RPMI7951 (cell line): ENCODE measurements at places on chromosomes 3 and 15.

DNA sequence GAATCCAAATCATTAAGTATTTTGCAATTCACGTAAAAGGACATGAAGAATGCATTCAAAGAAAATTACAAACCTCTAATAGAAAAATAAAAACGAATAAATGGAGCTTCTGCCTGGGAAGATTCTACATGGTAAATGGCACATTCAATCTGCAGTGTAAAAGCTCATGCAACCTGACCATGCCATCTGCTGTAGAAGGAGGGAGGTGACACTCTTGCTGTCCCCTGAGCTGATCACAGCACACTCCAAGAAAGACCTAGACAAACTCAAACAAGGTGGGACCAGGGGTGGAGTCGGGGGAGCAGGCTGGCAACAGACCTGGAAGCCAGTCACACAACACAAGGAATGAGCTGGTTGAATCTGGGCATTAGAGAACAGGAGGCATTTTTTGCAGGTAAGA, 101.8 kb downstream of the BDH1 start:
- peak; percentile 60 for DNase-seq

DNA sequence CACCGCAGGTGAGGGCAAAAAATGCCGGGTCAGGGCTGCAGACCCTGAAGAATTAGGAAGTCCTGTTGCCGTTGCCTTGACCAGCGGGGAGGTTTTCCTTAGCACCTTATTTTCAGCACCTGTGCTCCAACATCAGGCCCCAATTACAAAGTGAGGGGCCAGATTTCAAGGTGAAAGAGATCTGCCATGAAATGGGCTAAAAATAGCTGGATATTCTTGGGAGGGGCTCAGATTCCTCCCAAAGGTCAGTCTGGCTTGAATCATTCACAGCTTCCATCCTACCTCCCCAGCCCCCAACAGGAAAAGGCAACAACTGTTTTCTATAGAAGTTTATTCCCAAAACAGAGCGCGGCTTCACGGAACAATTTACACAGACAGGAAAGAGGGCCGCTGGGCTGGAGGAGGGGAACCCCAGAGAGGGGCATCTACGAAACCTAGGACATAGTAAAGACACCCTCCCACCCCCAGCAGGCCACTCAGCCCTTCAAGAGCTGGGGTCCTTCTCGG, 941 bp upstream of the SLC26A6 start:
- peak; percentile 17 for DNase-seq

GRCh38 chr15:49439678-49440395, 16.8 kb downstream of the FGF7 start:
- no peak for DNase-seq

- no peak for DNase-seq
These were observed 268.2 kb downstream of the CTNNB1 start for GRCh38 chr3:41467481-41467880.

GRCh38 chr15:29032229-29032625, 146.5 kb downstream of the APBA2 start:
- DNase-seq = no peak

DNA sequence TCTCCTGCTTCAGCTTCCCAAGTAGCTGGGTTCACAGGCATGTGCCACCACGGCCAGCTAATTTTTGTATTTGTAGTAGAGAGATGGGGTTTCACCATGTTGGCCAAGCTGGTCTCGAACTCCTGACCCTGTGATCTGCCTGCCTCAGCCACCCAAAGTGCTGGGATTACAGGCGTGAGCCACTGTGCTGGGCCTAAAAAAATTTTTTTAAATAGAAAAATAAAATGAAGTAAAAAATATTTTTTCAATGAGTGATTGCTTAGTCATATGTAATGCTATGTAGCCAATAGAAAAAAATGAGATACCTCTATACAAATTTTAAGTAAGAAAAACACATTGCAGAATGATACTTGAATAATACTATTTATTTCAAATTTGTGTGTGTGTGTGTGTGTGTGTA, 27.9 kb upstream of the SLC30A4 start:
- peak; percentile 8 for DNase-seq

DNA sequence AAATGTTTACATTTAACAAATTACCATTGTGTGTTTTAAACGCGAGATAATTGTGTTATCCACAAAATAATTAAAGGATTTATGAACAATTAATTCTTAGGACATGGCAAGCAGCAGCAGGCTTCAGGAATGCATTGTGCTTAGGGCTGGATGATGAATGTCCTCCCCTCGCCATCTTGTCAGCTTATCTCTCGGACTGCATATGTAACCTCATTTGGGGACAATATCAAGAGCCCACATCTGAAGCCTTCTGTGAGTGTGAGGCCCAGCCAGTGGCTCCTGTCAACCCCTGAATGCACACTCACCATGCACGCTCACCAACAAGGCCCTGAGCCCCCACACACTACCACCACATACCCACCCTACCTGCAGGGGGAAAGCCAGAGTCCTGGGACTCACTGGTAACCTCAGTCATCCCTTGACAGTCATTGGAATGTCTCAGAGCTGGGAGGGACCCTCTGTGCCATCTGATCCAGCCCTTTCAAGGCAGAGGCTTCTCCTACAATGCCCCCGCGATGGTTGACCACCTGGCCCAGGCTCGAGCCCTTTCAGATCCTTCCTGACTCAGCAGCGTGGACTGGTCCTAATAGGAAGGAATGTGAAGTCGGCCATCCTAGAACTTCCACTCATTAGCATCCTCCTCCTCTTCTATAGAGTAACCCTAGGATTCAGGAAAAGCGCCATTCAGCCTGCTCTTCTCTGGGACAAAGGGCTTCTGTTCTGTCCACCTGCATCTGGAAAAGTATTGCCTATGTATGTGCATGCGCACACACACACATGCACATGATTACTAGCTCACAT, 38.2 kb downstream of the MRPL46 start:
- DNase-seq = no peak

DNA sequence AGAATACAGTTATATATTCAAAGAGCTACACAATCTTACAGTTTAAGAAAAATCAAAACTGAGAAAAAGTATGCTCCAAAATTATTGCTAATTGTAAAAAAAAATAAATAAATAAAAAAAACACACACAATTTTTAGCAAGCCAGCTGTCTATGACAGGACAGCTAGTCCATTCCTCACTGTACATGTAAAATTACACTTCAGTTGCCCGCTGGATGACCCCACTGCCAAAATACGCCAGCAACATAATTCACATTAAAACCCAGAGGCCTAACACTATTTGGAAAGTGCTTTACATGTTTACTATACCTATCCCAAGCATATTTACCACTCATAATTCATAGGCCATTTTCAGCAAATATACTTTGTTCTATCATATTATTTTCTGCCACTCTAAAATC, 5.8 kb downstream of the MYO9A start:
- no peak for DNase-seq

- DNase-seq = peak; percentile 28
These were observed 97.4 kb upstream of the RNU6-1 start for GRCh38 chr15:67937153-67937761.

- no peak for DNase-seq
These were observed 6.0 kb upstream of the FNDC3B start for GRCh38 chr3:172033396-172033795.

GRCh38 chr3:195855471-195856409, 44.0 kb upstream of the MUC4 start:
- no peak for DNase-seq

GRCh38 chr3:43477600-43477999, 144.2 kb downstream of the ANO10 start:
- no peak for DNase-seq

DNA sequence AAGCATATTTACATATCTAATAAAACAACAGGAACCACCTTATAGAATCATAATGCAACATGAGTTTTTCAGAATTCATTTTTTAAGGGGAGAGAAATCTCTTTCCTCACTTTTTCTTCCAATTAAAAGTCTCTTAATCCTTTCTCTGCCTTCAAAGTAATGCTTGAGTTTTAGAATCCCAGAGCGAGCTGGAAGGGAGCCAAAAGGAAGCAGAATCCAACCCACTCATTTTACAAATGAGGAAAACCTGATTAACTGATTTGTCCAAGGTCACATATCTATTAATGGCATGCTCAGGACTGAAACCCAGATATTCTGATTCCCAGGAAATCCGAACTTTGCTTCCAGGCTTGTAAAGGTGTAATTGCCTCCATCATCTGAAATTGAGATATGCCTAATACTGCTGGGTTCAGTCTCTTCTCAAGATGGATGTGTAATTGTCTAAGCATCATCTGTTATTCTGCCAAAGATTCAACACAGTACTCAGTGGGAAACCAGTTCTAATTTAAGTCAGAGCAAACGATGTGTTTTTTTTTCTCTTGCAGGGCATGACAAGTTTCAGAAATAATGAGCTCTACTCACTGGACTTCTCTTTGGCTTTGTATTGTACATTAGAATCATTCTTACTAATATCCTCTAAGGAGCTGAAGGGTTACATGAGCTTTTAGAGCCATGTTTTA, 481.4 kb upstream of the CFAP20DC start:
- DNase-seq = no peak

DNA sequence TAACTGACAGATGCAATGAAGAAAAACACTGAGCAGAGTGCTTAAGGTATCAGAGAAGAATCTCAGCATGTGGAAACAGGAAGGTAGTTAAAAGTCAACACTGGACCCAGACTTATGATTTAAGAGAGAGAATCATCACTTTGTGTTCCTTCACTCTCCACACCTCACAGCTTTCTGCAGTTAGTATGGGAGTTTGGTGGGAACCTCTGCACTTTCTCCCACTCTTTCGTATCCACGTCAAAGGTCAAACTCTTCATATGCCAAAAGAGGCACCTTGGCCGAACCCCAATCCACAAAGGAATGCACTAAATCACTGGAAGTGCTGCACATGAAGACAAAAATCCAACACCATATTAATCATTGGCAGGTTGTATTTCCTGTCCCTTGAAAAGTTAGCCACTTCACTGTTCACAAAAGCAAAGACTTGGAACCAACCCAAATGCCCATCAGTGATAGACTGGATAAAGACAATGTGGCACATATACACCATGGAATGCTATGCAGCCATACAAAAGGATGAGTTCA, 361.2 kb downstream of the MAGI1 start:
- DNase-seq = no peak
